ENCODE measurements at places on chromosomes 16 and 17. TPM values are rescaled to one million over a fixed set of nuclear protein-coding genes. Genes with fewer than 3 reads are reported as not detected.

SLC13A2 gene
- not detected for total RNA-seq

ESRP2 gene
- 0.52 TPM for total RNA-seq

ARHGAP44 gene
- 1.1 TPM for total RNA-seq

KRT31 gene
- total RNA-seq, result not detected

CTRB1 gene
- total RNA-seq, result not detected

Measured in epithelial cell of alveolus of lung (primary cell).